A549 treated with CpdA at 1 μM for 4 hours (cell line): ENCODE measurements at places on chromosomes 2 and 18. TPM values are rescaled to one million over a fixed set of nuclear protein-coding genes. Genes with fewer than 3 reads are reported as not detected.

NDC80 gene
- total RNA-seq: 11.2 to 18.7 TPM (median 12.6 TPM) in 5 replicates

AFF3 gene
- total RNA-seq: 0.01 to 0.11 TPM (median 0.02 TPM) in 3 of 5 replicates, not detected in the others

MBD1 gene
- 30.3 to 38.1 TPM (median 36.2 TPM) in 5 replicates for total RNA-seq

ABCB11 gene
- total RNA-seq: 0.02 TPM in 1 of 5 replicates, not detected in the others

DPP4 gene
- 0.33 to 0.76 TPM (median 0.59 TPM) in 5 replicates for total RNA-seq

SCYGR7 gene
- total RNA-seq: not detected in 5 replicates

RNF144A gene
- 5.2 to 7.5 TPM (median 7.3 TPM) in 5 replicates for total RNA-seq

MC5R gene
- total RNA-seq: not detected in 5 replicates

PLCL1 gene
- not detected in 5 replicates for total RNA-seq

ST8SIA3 gene
- not detected in 5 replicates for total RNA-seq

CUL3 gene
- 68.1 to 83.8 TPM (median 75.1 TPM) in 5 replicates for total RNA-seq

CD8A gene
- 0.20 to 0.39 TPM (median 0.25 TPM) in 5 replicates for total RNA-seq

TRIM43 gene
- total RNA-seq: 0.07 TPM in 1 of 5 replicates, not detected in the others

SLC4A5 gene
- 0.14 to 0.40 TPM (median 0.21 TPM) in 5 replicates for total RNA-seq

C2orf15 gene
- 0.27 to 0.53 TPM (median 0.40 TPM) in 5 replicates for total RNA-seq

RAD51AP2 gene
- total RNA-seq: not detected in 5 replicates

LAMA1 gene
- total RNA-seq: 0.03 to 0.17 TPM (median 0.06 TPM) in 4 of 5 replicates, not detected in the other

PROM2 gene
- 0.15 TPM in 1 of 5 replicates, not detected in the others for total RNA-seq

PLA2R1 gene
- 1.9 to 2.6 TPM (median 2.6 TPM) in 5 replicates for total RNA-seq

CTDSP1 gene
- 58.9 to 77.3 TPM (median 73.4 TPM) in 5 replicates for total RNA-seq

OBSL1 gene
- 19.6 to 26.1 TPM (median 22.5 TPM) in 5 replicates for total RNA-seq

NLRC4 gene
- total RNA-seq: not detected in 5 replicates

PFN4 gene
- 1.0 to 1.7 TPM (median 1.2 TPM) in 5 replicates for total RNA-seq

EGR4 gene
- 0.16 to 0.30 TPM (median 0.27 TPM) in 5 replicates for total RNA-seq

DSG1 gene
- not detected in 5 replicates for total RNA-seq

NOSTRIN gene
- 1.3 to 1.6 TPM (median 1.6 TPM) in 5 replicates for total RNA-seq

LINC00305 gene
- total RNA-seq: not detected in 5 replicates

LCLAT1 gene
- total RNA-seq: 14.5 to 20.4 TPM (median 16.5 TPM) in 5 replicates

CFC1 gene
- total RNA-seq: not detected in 5 replicates

ALK gene
- 0.06 TPM in 1 of 5 replicates, not detected in the others for total RNA-seq

VIL1 gene
- total RNA-seq: 0.10 to 0.95 TPM (median 0.36 TPM) in 5 replicates

GTF2A1L gene
- total RNA-seq: not detected in 5 replicates

FAM117B gene
- total RNA-seq: 2.3 to 2.9 TPM (median 2.5 TPM) in 5 replicates

ANKRD23 gene
- total RNA-seq: 1.0 to 2.9 TPM (median 1.8 TPM) in 5 replicates

MRO gene
- total RNA-seq: 0.10 to 0.27 TPM (median 0.20 TPM) in 4 of 5 replicates, not detected in the other

HOXD12 gene
- total RNA-seq: not detected in 5 replicates

MYL1 gene
- not detected in 5 replicates for total RNA-seq

SERPINB12 gene
- not detected in 5 replicates for total RNA-seq

FBXO48 gene
- 0.54 to 0.76 TPM (median 0.61 TPM) in 5 replicates for total RNA-seq

CLEC4F gene
- not detected in 5 replicates for total RNA-seq

SEMA4F gene
- total RNA-seq: 8.8 to 11.7 TPM (median 9.6 TPM) in 5 replicates

FBLN7 gene
- 0.42 to 0.51 TPM (median 0.45 TPM) in 5 replicates for total RNA-seq

SERPINB3 gene
- total RNA-seq: 0.09 to 0.26 TPM (median 0.17 TPM) in 4 of 5 replicates, not detected in the other

PARD6G gene
- 2.1 to 3.7 TPM (median 3.0 TPM) in 5 replicates for total RNA-seq

WDR7 gene
- 3.0 to 5.4 TPM (median 3.8 TPM) in 5 replicates for total RNA-seq

GAL3ST2 gene
- 0.24 to 0.44 TPM (median 0.34 TPM) in 4 of 5 replicates, not detected in the other for total RNA-seq

MC2R gene
- not detected in 5 replicates for total RNA-seq

STON1 gene
- 0.23 to 0.46 TPM (median 0.35 TPM) in 4 of 5 replicates, not detected in the other for total RNA-seq

MAPK4 gene
- total RNA-seq: 0.03 to 0.16 TPM (median 0.08 TPM) in 5 replicates

LBX2 gene
- 3.0 to 4.0 TPM (median 3.5 TPM) in 5 replicates for total RNA-seq

DSEL gene
- total RNA-seq: 0.28 to 0.44 TPM (median 0.37 TPM) in 5 replicates

ZC3H6 gene
- 0.33 to 0.59 TPM (median 0.44 TPM) in 5 replicates for total RNA-seq

PROKR1 gene
- 0.03 TPM in 1 of 5 replicates, not detected in the others for total RNA-seq
